ENCODE measurements at places on chromosomes 4 and X.

DNA sequence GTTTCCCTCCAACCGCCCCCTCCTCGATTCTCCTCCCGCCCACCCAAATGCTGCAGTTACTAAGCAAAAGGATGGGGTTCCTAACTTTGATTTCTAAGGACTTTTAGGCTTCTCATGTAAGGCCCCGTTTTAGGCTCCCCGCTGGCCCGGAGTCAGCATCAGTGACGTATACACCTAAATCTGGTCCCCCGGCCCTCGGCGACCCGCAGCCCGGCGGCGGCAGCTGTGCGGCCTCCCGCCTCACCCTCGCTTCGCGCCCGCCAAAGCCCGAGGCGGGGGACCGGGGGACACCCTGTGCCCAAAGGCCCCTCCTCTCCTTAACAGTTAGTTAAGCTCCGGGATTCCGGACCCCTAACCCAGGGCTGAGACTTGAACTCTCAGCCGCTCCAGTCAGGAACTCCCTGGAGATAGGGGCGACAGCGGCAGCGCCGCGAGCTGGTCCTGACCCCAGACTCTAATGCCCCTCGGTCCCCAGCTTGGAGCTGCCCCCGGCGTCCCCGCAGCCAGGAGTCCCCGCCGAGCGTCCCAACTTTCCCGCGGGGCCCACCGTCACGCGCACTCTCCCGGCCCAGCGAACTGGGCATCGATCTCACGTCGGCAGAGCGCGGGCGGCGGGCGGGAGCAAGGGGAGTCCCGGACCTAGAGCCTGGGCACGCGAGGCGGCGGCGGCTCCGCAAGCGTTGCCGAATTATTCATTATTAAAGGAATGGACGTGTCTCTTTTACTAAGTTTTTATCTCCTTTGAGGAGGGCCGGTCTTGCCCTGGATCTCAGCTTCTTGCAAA, 1.5 kb upstream of the NR3C2 start:
- peak; percentile 55 for DNase-seq

DNA sequence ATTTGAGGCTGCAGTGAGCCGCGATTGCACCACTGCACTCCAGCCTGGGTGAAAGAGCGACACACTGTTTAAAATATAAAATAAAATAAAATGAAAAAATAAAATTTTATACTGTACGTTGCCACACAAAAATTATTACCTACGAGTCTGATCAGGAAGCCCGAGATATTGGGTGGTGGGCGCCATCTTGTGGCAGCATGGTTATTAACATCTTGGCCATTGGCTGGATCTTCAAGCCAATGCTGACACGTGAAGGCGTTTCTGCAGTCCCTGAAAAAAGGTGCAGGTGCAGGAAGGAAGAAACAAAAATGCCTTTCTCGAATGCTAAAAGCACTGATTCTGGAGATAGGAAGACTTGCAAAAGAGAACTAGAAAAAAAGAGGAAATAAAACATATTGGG, 4.9 kb upstream of the TLR8 start:
- DNase-seq, result peak; percentile 73

GRCh38 chrX:32842053-32842452, 369.3 kb downstream of the DMD start:
- DNase-seq, result no peak

DNA sequence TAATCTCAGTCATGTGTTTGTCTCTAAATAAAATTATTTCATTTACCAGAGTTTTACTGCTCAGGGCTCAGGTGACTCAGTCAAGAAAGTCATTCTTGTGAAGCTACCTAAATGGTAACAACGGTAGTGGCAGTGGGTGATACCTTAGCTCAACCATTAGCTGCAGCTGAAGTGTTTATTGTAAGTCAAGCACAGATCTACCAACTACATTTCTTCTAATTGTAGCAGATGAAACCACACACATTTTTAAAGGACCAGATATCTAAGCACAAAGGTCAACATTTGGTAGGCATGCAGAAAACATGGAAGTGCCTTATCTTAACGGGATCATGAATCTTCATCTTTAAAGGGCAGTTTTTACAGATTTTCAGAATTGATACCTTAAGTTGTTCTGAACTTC, 79.1 kb downstream of the FAT4 start:
- no peak for DNase-seq

DNA sequence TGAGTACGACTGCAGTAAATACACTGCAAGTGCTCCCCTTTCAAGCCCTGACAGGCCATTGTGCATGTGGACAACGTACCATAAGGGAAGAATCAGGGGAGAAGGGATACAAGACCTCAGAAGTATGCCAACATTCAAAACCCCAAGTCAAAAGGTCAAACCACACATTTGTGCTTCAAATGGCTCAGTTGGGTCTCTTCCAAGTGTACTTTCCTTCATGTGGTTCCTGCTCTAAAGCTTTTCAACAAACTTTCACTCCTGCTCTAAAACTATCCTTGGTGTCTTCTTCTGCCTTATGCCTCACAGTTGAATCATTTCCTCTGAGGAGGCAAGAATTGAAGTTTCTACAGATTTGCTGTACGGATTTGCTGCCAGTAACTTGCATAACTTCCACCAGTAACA, 305.7 kb upstream of the SLIT2 start:
- no peak for DNase-seq

DNA sequence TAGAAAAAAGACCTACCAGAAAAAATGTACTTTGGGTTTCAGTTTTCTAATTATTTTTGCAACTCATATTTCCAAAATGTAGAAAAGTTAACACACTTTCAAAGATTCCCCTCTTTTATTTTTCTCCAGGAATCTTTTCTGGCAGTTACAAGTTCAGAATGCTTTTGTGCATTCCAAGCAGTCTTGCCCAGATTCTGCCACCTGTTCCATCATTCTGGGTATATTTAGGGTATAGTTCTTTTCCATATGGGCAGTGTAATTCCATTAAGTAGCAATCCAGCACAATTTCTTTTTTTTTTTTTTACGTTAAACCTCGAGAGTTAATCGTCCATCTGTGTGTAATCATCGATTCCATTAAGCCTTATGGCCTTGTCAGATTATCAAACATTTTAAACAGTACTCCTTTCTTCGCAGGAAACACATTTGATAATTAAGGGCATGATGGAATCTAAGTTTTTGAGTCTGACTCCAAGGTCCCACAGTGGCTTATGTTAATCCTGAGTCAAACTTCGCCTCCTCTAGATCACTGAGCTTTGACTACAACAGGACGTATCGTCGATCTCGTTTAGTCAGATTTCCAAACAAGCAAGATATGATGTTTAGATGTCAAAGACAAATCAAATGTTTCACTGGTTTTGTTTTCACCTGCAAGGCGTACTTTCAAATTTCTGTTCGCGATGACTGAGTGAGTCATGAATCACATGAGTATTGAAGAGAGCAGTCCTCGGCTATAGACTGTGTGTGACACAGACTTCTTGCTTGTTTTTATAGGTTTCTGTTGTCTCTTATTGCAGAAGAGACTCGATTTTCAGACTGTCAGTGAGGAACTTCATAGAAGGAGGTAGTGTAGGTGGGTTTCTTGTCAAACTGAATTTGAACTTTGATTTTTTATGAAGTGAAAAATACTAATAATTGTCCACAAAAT, 118.9 kb upstream of the GK2 start:
- no peak for DNase-seq

DNA sequence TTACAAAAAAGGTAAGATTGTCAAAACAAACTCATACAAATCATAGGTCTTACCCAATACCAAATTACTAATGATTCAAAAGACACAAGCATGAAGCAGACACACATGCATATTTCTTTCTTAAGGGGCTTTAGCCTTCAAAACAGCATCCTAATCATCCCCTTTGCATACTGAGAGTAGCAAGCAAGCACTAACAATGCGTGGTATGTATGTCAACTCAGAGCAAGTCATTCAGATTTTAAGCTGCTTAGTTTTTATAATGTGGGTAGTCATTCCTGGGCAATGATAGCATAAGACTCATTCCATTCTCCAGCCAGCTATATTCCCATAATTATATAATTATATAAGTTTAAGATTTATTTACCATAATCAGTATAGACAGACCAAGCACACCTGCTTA, 219.6 kb downstream of the DKK2 start:
- no peak for DNase-seq

GRCh38 chr4:183038436-183038835, 60.6 kb upstream of the WWC2 start:
- DNase-seq, result no peak

DNA sequence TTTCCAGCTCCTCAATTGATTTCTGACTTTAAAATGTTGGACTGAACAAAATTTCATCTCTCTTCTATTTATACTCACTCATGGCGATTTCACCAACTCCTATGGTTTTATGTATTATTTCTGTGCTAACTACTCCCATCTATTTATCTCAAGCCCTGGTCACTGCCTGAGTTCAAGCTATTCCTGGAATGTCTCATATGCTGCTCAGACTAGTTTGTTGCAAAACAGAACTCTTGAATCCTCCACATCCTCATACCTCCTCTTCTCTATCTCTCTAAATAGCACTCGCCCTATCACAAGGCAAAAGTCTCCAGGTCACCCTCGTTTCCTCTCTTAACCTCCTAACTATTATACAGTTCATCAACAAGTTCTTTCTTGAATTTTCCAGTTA, 19.0 kb upstream of the DDX60 start:
- DNase-seq, result no peak

DNA sequence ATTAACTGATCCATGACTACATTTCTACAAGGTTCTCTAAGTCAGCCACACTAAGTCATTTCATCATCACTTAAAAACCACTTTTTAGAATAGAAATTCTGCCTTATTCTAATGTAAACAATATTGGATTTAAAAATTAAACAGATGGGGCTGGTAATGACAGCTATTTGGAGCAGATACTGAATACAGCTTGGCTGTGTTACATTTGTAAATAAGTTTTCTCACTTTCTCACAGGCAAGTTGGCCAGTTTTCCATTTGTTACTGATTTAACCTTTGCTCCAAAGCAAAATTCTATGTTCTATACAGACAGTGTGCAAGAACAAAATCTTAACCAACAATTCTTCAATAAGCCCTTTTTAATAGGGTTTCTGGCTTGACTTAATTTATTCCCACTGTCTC, 370.7 kb downstream of the GRIA2 start:
- DNase-seq, result no peak

- no peak for DNase-seq
These were observed 60.7 kb upstream of the PGM2 start for GRCh38 chr4:37765741-37766140.

- no peak for DNase-seq
These were observed 244.8 kb upstream of the NEIL3 start for GRCh38 chr4:177064729-177065394.

- no peak for DNase-seq
These were observed 708.9 kb upstream of the HS3ST1 start for GRCh38 chr4:12137575-12137974.

All from stimulated activated naive CD8-positive, alpha-beta T cell treated with anti-CD3 and anti-CD28 coated beads, Interleukin-15, Interleukin-2, amounts not matched to agents 100 U/mL and 50 U/mL, for 24 hours (primary cell).